Small intestine (tissue), 16 donors: ENCODE measurements at places on chromosomes 3 and 15. TPM values are rescaled to one million over a fixed set of nuclear protein-coding genes. Genes with fewer than 3 reads are reported as not detected.

Gene SYNPR
- polyA plus RNA-seq = not detected

Gene ZNF774
- polyA plus RNA-seq = 1.4 TPM

Gene DZIP3
- polyA plus RNA-seq = 2.9 TPM

Gene QARS1
- polyA plus RNA-seq = 360 TPM

Gene ACKR2
- 0.22 TPM for polyA plus RNA-seq

Gene KNG1
- polyA plus RNA-seq = not detected

Gene CFAP91
- not detected for polyA plus RNA-seq

Gene ARRDC4
- polyA plus RNA-seq = 26.2 TPM

Gene MESP2
- polyA plus RNA-seq = 0.34 TPM

Gene TOPBP1
- 11.4 TPM for polyA plus RNA-seq

Gene SPCS1
- 130 TPM for polyA plus RNA-seq

Gene POMGNT2
- polyA plus RNA-seq = 10.6 TPM

Gene TMEM212
- polyA plus RNA-seq = not detected

Gene ESYT3
- not detected for polyA plus RNA-seq

Gene DPPA4
- 1.1 TPM for polyA plus RNA-seq
